Suppressor macrophage (primary cell): ENCODE measurements at places on chromosomes 12 and 14.

GRCh38 chr12:11730299-11731041, 81.0 kb downstream of the ETV6 start:
- no peak for DNase-seq

DNA sequence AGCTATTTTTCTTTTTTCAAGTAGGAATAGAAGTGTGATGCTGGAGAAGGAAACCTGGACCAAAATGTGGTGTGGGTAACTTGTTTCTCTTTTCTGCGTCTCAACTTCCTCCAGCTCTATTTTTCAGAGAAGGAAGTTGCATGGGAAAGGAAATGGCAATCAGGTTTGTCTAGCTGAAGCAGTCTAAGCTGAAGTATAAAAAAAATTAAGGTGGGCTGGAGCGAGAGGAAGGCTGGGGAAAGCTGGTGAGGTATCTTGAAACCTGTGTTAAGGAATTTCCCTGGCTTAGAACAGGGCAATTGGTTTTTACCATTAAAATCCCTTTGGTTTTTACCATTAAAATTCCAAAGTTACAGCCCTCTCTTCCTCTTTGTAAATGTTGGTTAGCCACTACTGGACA, 34.2 kb upstream of the NINJ2 start:
- peak; percentile 23 for DNase-seq

- no peak for DNase-seq
Measured at GRCh38 chr12:1510056-1510812, 84.1 kb downstream of the FBXL14 start.

GRCh38 chr12:79657136-79657535, 33.6 kb downstream of the PAWR start:
- DNase-seq = no peak

DNA sequence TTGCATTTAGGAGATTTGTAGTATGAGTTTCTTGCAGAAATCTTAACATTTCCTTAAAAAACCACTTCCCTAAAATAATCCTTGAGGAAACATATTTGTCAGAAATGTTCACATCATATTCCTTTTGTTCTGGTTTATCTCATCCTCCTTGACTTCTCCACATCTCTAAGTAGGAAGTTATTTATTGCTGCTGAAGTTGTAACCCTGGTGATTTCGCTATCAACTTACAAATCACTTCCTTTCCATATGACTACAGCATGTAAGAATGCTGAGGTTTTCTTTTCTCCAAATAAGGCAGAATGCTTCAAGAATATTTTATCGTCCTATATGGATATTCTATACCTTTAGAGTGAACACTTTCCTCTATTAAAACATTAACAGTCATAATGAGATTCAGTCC, 751.7 kb downstream of the NRXN3 start:
- no peak for DNase-seq

GRCh38 chr14:104964546-104964945, 13.6 kb downstream of the AHNAK2 start:
- no peak for DNase-seq

GRCh38 chr14:69619012-69619411, 7.6 kb downstream of the SUSD6 start:
- DNase-seq = no peak
